ENCODE measurements at places on chromosomes 2 and 18.

GRCh38 chr2:196080526-196080925 lies 11.9 kb upstream of the DNAH7 start:
- DNase-seq, result no peak

DNA sequence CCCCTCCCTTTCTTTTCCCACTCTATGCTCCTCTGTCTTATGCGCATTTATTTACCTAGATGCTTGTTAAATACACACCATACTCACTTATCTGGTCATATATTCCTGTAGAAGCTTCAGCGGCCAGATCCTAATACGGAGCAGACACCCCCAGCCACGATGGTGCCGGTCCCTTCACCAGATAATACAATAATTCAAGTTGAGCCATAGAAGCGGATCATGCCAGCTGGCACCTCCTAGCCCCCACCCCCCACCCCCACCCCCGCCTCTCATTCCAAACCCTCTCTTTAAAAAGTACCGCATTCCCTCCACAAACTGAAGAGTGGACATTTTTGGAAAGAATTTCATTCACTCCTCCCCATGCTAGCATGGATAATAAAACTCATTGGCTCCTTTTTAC lies 95.2 kb downstream of the BIN1 start:
- DNase-seq, result no peak

DNA sequence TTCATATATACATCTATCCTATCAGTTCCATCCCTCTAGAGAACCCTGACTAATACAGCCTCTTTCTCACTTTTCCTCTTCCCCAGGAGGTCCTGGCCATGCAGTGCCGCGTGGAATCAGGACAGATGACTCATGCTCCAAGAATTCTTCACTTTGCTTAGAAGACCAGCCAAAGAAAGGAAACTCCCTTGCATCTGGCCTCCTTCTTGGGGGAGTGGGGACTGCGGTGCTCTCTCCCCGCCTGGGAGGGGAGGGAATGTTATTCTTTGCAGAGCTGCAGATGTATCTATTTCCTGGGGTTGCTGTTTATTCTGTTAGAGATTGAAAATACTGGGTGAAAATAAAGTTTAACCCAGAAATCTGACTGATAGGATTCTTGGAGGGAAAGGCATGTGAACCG lies 111.5 kb upstream of the SH3BP4 start:
- DNase-seq, result peak; percentile 95

DNA sequence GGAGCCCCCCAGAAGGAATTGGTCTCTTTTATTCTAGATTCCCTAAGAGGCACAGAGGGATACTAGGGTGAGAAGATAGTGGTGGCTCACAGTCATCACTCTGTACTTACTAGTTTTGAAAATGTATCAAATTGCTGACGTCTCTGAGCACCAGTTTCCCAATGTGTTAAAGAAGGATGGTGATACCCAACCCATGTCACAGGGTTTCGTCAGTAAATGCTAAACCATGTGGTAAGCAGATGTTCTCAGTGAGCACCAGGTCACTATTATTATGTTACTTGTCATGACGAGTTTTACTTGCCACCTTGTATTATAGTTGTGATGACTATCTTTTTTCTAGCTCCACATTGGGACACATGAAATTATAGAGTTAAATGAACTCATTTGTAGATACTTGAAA lies 54.7 kb downstream of the NEDD4L start:
- DNase-seq, result no peak

- DNase-seq, result no peak
Measured at GRCh38 chr18:48678237-48679115, 139.6 kb downstream of the CTIF start.

DNA sequence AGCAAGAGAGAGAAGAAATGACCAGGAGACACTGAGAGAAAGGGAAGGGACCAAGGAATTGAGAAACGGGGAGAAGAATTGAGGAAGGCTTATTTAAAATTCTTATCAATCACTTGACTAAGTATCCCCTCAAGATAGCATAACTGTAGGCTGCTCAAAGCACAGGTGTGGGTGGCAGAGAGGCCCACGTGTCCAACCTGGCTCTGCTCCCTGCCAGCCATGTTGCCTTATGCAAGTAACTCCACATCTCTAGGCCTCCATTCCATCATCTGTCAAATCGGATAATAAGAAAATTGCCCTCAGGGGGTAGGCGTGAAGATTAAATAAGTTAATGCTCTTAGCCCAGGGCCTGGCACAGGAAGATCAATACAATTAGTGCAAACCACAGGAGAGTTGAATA lies 7.4 kb upstream of the NPAS2 start:
- no peak for DNase-seq

- no peak for DNase-seq
Measured at GRCh38 chr2:195498839-195499490, 158.1 kb upstream of the SLC39A10 start.

- DNase-seq, result no peak
Measured at GRCh38 chr2:6325616-6326015, 540.1 kb downstream of the CMPK2 start.

DNA sequence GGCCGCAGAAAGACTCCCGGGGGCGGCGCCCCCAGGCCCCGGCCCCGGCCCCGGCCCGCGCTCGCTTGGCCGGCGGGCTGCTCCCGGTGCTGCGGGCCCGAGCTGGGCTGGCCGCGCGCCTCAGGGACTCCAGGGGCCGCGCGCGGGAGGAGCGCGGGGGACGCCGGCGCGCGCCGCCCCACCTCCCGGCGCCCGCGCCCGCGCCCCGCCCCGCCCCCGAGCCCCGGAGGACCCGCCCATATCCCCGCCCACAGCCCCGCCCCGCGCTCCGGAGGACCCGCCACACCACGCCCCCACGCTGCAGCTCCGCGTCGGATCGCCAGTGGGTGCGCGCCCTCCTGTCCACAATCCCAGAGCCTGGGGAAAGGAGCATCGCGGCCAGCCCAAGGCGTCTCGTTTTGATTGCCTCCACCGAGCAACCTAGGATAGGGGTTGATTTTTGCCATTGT lies at the start of gene PARD6G:
PARD6G (minus strand) TSS at position 122 of the 449 bp plus-strand sequence. CDS start 166 bp downstream, outside the sequence.
- peak; percentile 73 for DNase-seq

GRCh38 chr2:121358291-121358690 lies 73.3 kb upstream of the TFCP2L1 start:
- no peak for DNase-seq

GRCh38 chr2:239816576-239817467 lies 208.3 kb downstream of the NDUFA10 start:
- DNase-seq, result no peak

DNA sequence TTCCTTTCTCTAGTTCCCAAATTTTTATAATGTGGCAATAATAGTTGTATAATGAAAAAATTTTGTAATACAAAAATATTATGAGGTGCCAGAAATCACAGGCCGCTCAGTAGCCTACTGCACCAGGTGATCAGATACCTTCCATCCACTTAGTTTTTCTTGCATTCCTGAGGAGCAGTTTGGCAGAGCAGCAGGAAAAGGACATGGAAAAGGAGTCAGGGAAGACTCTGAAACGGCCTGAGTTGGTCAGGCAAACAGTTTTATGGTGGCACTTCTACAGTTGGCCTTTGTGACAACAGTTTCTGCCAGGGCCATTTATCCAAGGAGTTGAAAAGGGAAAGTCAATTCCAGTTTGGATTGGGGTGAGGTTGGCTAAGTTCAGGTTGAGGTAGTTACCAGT lies 165.4 kb upstream of the ALPP start:
- DNase-seq, result no peak

GRCh38 chr2:85666435-85667316 lies 1.3 kb downstream of the SFTPB start:
- DNase-seq, result no peak

DNA sequence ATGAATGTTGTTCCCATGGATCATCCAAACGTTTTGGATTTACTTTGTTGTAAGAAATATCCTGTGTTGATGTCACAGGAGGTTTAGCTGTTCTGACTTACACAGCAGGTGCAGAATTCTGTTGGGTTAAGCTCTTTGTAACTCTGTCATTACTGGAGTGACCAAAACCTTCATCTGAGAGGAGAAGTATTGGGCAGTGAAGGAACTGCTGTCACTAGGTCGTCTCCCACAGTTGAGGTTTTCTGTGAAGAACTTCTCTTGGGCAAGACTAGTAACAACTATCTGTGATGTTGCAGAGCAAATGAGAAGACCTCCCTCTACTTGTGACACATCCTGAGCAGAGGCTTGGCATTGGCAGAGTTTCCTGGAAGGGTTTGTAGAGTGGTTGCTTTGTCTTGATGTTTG lies 2.9 kb downstream of the SPTBN1 start:
- DNase-seq, result peak; percentile 76

GRCh38 chr2:231182513-231182899 lies 15.9 kb upstream of the ARMC9 start:
- no peak for DNase-seq

DNA sequence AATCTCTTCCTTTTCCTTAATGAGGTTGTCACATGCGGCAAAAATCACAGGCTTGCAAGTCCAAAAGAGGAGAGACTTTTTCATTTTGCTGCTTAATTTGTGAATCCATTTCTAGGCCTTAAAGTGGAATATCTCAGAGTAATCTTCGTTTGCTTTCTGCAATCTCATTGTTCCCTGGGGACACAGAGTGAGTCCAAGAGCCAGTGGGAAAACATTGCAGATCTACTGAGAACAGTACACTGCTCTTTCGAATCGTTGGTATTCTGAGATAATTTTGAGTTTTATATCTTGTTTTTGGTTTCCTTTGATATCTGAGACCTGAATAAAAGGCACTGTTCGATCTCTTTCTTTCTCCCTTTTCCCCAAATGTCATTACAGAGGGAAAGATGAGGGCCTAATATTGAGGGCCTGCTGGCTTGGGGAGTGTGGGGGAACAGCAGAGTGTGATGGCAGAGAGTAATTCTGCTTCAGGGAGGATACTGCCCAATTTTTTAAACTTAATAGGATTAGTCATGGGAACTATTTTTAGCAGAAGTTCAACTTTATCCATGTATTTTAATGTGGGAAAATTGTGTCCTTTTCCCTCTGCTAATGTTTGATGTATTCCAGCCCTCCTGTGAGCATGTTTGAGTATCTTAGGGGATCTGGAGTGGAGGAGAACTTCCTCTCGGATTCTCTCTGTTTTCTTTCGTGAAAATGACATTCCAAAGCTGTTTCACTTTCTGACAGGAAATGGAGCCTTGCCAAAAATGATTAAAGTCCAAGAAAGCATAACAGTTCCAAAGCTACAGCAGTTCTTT lies 418.2 kb upstream of the ZEB2 start:
- peak; percentile 87 for DNase-seq

DNA sequence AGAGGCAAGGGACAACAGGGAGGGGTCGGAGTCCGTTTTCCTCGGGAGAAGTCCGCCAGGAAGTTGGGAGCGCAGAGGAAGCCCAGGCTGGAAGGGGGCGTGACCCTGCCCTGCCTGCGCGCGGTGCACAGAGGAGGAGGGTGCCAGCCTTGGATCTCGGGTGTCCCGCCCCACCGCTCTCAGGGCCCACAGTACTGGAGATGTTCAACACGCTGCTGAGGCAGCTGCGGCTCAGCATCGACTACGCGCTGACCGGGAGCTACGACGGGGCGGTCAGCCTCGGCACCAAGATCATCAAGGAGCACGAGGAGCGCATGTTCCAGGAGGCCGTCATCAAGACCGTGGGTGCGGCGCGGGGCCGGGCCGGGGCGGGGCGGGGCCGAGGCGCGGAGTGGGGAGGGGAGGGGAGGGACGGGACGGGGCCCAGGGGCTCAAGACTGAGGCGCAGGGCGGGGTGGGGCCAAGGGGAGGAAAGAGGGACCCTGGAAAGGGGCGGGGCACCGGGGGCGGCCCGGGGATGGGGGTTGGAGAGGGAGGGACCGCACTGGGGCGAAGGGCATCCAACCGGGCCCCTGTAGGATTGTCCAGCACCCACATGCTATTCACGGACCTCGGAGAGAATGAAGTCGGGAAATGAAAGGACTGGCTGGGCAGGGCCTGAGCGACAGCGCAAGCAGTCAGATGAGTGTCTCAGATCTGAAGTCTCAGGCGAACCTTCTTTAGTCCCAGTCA lies 36.6 kb downstream of the POMC start:
- peak; percentile 15 for DNase-seq

DNA sequence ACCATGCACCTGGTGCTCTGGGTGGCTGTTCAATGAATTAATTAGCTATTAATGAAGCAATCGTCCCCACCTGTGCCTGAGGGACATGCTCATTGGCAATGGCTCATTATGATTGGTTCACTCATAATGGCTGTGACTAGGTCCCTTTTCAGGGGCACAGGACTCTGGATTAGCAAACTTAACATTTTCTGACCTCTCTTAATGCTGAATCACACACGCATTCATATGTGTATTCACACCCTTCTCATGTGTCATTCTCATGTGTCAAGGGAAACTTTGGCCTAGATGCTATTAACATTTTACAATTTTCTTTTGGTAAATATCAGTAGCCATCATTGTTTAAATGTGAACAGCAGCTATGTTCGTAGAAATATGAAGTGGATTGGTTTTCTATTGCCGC lies 98.9 kb upstream of the PMAIP1 start:
- no peak for DNase-seq

- no peak for DNase-seq
Measured at GRCh38 chr18:27198036-27198435, 12.9 kb upstream of the CHST9 start.
